ENCODE measurements at places on chromosomes 13 and 19.

- no peak for DNase-seq
These were observed 61.5 kb downstream of the ZIC5 start for GRCh38 chr13:99909836-99910619.

DNA sequence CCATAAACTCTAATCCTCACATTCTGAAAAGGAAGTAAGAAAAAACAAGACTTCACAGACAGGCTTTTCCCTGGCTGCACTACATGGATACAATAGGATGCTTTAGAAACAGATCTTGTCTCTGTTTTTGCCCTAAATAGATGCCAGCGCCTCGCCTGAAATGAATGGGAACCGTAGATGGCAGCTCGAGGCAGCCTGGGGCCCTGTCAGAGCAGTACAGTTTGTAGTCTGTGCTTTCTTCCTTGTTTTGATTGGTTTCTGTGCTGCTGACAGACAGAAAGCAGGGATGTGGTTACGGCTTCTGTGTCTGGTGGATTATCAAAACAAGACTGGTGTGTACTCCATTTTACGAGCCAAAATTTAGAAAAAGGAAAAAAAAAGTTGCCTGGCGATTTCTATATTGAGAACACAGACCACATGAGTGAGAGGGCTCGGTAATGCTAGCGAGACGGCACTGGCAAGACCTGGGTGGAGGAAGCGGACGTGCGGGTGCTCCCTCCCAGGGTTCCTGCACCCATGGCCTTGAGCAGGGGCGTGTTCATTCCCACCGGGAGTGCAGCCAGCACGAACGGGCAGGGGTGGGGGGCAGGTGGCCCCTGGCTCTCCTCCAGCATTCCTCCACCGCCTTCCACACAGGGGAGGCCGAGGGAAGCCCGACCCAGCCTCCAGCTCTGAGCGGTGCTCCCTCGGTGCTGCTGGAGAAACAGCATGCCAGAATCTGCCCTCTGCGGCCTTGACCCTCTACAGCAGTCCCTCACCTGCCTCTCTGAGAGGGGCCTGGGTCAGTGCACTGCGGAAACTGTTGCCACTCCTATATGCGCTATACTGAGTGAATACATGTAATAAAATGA, 37.6 kb upstream of the C1QTNF9 start:
- peak; percentile 55 for DNase-seq

DNA sequence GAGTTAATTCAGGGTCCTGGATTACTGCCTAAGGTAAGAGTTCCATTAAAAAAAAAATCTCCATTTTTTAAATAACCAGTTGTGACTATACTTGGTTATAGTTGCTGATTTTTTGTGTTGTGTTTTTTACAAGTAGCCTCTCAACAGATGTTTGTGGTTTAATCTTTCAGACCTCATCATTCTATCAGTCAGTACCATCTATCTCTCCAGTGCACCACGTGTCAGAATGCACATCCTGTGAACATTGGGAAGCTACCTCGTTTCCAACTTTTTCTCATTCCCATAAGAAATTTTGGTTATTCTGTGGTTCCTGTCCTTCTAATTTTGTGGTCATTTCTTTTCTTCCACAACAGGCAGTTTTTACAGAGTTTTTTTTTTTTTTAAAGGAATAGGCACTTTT, 39.2 kb downstream of the WDFY2 start:
- DNase-seq = no peak

DNA sequence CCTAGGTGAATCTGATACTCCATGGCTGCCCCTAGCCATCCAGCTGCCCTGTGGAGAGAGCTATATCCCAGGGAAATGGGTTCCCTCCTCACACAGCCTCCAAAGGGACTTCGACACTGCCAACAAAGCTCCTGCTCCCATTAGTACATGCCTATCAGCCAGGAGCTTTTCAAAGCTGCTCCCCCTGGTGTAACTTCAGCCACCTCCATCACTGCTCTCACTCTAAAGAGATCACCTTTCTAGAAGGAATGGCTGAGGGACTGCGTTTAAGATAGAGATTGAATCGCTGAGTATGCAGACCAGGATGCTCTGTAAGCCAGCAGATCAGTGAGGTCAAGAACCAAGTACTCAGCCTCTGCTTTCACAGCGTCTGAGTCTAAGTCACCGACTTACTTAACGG, 213.7 kb downstream of the NALCN start:
- no peak for DNase-seq

GRCh38 chr19:7337380-7338194, 11.2 kb upstream of the ARHGEF18 start:
- DNase-seq = no peak

- DNase-seq = no peak
These were observed 2.8 kb downstream of the DNAJC3 start for GRCh38 chr13:95679722-95680121.

GRCh38 chr13:30113551-30113950, 193.8 kb downstream of the KATNAL1 start:
- DNase-seq = no peak

- DNase-seq = no peak
These were observed 485.5 kb downstream of the DIAPH3 start for GRCh38 chr13:59677966-59678814.

GRCh38 chr13:48281556-48281955, 22.0 kb upstream of the RB1 start:
- no peak for DNase-seq

GRCh38 chr13:66532845-66533244, 697.3 kb downstream of the PCDH9 start:
- DNase-seq = no peak

- no peak for DNase-seq
These were observed 29.1 kb downstream of the NFIX start for GRCh38 chr19:13024126-13024950.

DNA sequence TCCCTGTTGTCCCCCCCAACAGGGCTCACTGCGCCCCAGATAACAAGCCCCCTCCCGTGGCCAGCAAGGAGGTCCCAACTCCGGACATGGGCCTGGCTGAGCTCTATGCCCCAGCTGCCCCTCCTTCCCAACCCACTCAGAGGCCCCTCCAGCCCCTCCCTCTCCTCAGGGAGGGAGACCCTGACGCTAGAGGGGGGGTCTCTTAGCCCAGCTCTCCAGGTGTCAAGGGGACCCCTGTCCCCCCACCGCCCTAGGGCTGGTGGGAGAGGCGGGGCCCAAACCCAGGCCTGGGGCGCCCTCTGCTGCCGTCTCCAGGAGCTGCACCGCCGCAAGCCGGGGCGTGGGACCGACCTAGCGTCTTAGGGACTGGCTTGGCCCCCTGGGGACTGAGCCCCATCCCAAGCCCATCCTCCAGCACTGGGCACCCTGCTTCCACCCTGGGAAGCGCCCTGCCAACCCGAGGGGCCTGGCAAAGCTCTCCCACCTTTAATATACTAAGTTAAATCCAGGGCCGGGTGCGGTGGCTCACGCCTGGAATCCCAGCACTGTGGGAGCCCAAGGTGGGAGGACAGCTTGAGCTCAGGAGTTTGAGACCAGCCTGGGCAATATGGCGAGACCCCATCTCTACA, 1.4 kb downstream of the GRIN3B start:
- peak; percentile 81 for DNase-seq

- DNase-seq = no peak
These were observed 7.3 kb downstream of the RASAL3 start for GRCh38 chr19:15456871-15457700.

GRCh38 chr19:55962186-55962585, 14.6 kb downstream of the NLRP8 start:
- no peak for DNase-seq

GRCh38 chr13:51681037-51681678, 96.9 kb downstream of the WDFY2 start:
- DNase-seq = no peak

DNA sequence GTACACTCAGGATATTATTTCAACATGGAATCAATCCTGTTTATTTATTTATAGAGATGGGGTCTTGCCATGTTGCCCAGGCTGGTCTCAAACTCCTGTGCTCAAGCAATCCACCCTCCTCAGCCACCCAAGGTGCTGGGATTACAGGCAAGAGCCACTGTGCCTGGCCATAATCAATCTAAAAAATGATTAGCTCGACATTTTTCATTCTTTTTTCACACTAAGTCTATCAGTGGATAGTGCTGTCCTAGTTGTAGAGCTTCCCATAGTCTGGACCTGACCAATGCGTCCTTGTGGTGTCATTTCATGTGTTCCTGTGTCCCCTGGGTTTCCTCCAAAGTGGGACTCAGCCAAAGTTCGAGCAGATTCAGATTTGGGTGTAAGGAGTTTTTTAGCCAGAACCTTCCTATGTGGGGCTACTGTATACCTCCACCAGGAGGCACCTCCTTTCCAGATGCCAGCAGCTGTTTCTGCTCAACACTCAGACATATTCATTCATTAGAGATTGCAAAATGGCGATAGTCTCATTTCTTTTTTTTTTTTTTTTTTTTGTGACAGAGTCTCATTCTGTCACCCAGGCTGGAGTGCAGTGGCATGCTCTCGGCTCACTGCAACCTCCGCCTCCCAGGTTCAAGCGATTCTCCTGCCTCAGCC, 61.1 kb downstream of the MAP4K1 start:
- no peak for DNase-seq

DNA sequence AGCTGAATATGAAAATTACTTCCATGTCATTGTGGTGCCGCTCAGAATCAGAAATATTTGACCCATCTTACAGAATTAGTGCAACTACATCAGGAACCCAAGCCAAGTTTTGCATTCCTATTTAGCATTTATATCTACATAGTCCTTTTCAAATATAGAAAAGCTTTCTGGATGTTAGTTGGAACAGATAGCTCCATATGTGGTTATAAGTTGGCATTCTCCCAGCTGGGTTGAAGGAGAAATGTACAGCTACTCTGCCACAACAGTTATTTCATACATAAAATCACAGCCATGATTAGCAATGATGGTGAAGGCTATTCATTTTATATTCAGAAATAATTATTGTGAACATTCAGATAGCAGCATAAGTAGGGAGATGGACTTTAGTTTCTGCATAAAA, 28.2 kb downstream of the HPN start:
- DNase-seq = no peak

DNA sequence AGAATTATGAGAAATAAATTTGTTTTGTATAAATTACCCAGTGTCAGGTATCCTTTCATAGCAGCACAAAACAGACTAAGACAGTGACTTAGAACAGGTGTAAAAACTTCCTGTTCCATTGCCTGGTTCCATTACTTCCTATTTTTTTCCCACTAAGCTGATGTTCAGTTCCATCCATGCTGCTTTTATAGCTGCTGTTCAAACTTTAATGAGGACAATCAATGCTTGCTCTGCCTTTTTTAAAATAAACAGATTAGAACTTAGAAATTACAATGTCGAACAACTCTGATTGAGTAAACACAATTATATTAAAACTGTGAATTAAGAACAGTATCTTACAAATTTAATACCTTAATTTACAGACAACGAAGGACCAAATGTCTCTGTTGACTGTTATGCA, 818.9 kb downstream of the OLFM4 start:
- no peak for DNase-seq

GRCh38 chr13:23541221-23541824, 28.9 kb upstream of the TNFRSF19 start:
- DNase-seq = no peak

- DNase-seq = no peak
These were observed 6.6 kb downstream of the FSTL3 start for GRCh38 chr19:682678-683320.

GRCh38 chr13:104954210-104954609, 1581.3 kb downstream of the EFNB2 start:
- DNase-seq = no peak

GRCh38 chr19:2394442-2395292, 32.7 kb downstream of the TIMM13 start:
- no peak for DNase-seq

DNA sequence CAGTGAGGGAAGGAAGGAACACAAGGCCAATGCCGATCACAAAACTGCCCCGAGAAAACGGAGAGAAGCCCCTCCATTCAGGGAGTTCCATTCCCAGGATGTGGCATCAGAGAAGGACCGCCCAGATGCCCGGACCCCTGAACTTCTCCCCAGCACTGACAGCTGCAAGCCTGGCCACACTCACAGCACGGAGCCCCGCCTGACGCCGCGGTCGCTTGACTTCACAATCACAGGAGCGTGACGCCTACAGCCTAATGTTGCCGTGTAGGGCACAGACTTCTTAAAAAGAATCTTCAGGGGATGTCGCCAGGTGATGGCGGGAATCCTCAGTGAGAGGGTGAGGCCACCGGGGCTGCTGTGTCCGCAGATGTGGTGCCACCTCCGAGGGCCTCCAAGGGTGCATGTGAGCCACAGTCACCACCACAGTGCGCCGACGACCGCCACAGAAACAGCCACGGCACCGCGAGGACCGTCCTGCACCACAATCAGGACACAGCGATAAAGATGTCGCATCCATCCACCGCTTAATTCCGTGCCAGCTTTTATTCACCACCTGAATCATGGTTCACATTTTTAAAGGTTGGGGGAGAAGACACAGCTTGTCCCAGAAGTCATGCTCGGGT, 77.2 kb downstream of the SPACA7 start:
- DNase-seq = no peak

DNA sequence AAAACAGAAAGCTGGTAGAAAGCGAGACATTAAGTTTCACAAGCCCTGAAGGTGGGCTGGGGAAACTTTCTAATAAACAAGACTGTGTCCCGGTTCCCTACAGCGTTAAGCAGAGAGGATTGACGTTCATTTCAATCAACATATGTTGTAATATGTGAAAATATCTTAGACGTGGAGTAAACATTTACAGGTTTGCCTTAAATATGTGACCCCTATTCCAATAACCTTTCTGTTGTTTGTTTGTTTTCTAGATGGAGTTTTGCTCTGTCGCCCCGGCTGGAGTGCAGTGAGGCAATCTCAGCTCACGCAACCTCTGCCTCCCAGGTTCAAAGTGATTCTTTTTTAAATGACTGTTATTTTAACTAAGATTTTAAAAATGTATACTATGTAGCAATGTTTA, 526.2 kb downstream of the SUCLA2 start:
- DNase-seq = no peak
